Upper lobe of left lung (tissue), 6 donors: ENCODE measurements at places on chromosomes 6 and 20.

- peak; percentile 73 for DNase-seq
Measured at GRCh38 chr20:62291251-62292066, 11.3 kb upstream of the ADRM1 start.

GRCh38 chr6:142138876-142139275 lies 6.2 kb downstream of the GJE1 start:
- DNase-seq, result no peak

DNA sequence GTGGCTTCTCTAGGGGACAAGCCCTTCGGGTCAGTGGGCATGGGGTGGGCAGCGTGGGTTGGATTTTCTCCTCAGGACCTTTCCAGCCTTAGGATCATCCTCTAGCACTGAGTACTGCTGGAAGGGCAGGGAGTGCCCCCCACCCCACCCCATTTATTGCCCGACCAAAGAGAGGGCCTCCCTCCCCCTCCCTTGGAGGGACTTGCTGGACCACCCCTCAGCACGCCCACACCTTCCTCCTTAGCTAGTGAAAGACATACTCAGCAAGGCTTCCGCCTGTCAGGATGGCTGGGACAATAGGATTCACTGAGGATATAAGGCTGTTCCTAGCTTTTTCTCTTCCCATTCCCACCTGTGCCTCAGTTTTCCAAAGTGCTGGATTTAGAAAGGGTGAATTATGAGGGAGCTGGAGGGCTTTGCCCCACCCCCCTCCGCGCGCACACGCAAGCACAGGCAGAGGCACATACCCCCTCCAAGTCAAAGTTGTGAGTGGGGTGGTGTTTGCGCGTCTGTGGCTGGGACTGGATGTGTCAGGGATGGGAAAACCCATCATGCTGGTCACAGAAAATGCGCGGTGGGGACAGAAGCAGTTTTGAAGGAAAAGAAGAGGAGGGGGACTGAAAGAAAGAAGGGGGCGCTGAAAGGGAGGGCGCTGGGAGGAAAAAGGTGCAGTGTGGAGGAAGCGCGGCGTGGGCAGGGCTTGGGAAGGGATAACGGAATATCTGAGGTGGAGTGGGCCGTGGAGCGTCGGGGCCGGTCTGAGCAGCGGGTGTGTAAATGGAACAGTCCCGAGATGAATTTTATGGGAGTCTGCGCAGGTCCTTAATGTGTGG lies 693 bp upstream of the SLC29A1 start:
- no peak for DNase-seq

- DNase-seq, result no peak
Measured at GRCh38 chr6:157284738-157285421, 38.4 kb downstream of the TMEM242 start.

DNA sequence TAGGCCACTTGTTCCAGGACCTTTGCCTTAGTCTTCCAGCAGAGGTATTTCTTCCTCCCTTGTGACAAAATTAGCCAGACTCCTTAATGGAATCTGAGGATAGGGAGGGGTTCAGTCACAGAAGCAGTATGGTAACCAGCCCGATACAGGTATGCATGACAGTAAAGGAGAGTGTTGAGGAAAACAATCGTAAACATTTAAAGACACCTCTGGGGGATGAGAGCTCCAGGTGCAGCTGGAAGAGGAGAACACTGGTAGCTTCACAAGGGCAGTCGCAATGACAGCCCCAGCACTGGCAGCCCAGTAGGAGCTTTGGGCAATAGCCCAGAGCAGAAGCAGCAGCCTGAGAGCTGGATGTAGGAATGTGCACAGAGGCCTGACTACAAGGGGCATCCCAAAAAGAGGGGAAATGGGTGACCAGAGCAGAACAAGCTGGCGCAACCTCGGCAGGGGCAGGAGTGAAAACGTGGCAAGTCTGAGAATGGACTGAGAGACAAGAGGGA lies 344.9 kb upstream of the JAG1 start:
- DNase-seq, result no peak

GRCh38 chr6:135798751-135799515 lies 52.6 kb upstream of the PDE7B start:
- DNase-seq, result no peak

- no peak for DNase-seq
Measured at GRCh38 chr20:17657079-17657825, 24.8 kb downstream of the RRBP1 start.

GRCh38 chr20:36467076-36467999 lies 74.0 kb upstream of the MYL9 start:
- peak; percentile 62 for DNase-seq

DNA sequence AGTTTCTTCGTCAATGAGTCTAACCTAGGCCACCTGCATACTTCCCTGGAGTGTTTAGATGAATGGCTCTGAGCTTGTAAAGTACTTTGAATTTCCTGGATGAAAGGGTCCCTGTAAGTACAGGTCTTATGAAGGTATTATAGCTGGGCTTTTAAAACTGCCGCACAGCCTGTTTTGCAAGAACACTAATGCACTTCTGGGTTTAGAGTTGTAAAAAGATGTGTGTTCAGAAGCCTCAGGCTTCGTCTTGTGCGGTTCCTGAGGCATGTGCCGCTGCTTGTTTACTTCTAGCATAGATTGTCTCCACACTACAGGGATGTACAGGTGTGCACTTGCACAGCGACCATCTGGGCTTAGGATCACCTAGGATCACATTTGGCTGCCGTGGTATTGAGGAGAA lies 324.5 kb downstream of the SOX4 start:
- DNase-seq, result no peak

DNA sequence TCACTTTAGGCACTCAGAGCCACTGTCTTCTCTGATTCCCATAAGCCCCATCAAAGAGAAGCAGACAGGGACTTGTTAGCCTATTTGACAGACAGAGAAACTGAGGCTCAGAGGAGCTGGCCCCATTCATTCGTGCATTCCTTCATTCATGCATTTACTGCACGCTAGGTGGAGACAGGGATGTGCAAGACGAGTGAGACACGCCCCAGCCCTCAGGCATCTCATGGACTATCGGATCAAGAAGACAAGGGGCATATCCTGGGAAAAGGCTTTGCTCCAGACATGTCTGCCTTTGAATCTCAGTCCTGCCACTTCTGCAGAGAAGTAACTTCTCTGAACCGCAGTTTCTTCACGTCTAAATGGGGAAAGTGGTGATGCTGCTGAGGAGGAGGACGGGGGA lies 54.1 kb downstream of the BPIFB1 start:
- no peak for DNase-seq

- no peak for DNase-seq
Measured at GRCh38 chr6:129874837-129875236, 13.7 kb upstream of the TMEM244 start.

- no peak for DNase-seq
Measured at GRCh38 chr6:158717341-158718330, 67.8 kb downstream of the SYTL3 start.

- peak; percentile 96 for DNase-seq
Measured at GRCh38 chr6:29792123-29793035, 35.2 kb upstream of the HLA-G start.

GRCh38 chr20:44467289-44467883 lies 8.3 kb upstream of the TTPAL start:
- DNase-seq, result no peak

- no peak for DNase-seq
Measured at GRCh38 chr20:32158351-32158750, 48.8 kb downstream of the TM9SF4 start.

- DNase-seq, result no peak
Measured at GRCh38 chr20:53826090-53826489, 232.5 kb upstream of the ZNF217 start.

GRCh38 chr6:73640179-73640750 lies 13.5 kb downstream of the SLC17A5 start:
- DNase-seq, result no peak

- DNase-seq, result no peak
Measured at GRCh38 chr6:44122801-44123200, 4.5 kb downstream of the MRPL14 start.

- no peak for DNase-seq
Measured at GRCh38 chr20:20454367-20454766, 86.5 kb downstream of the INSM1 start.

DNA sequence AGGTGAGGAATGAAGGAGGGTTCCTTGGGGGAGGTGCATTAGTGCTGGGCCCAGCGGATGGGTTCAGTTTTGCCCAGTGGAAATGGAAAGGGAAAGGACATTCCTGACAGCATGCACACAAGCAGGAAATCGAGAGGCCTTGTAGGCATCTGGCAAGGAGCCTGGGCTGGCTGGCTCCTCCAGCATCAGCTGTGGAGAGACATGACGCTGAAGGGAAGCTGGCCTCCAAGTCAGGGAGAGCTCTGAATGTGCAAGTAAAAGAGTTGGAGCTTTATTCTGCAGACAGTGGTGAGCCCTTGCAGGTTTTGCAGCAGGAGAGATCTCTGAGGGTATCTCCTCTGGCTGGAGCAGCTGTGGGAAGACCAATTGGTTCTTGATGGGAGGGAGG lies 154.3 kb downstream of the MRPL14 start:
- peak; percentile 71 for DNase-seq

DNA sequence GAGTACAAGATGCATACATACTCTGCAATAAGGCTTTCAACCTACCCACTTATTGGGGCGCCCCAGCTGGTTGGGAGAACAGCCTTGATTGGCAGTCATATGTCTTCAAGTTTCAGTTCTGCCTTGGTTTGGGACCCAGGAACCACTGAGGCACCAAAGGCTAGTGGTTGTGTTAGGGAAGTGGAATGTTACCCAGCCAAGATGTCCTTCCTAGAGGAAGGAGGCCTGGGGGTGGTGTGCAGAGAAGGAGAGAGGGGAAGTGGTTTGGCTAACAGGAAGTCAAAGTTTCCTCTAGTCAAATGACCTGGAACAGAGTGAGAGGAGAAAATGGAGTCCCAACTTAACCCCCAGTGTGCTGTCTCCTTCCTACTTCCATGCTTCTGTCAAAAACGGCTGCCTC lies 59.4 kb downstream of the CD164 start:
- peak; percentile 62 for DNase-seq

DNA sequence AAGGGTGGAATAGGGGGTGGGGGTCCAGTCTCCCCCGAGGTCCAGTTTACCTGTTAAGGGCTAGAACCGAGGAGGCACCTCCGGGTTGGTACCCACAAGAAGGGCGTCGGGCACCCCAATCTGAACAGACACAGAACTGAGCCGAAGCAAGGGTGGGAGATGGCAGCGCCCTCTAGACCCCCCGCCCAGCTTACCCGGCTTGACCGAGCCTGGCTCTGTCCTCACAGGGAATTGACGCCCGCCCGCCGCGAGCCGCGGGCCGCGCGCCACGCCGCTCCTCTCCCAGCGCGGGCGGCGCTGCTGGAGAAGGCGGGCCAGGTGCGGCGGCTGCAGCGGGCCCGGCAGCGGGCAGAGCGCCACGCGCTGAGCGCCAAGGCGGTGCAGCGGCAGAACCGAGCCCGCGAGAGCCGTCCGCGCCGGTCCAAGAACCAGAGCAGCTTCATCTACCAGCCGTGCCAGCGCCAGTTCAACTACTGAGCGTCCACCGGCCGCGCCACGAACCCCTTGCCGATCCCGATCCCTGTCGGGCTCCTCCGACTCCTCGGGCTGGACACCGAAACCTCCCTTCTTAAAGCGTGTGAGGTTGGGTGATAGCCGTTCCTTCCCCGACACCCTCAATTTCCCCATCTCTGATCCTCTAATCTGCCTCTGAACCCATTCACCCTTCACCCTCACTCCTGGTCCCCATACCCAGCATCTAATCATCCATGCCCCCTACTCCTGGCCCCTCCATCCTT lies 5.9 kb downstream of the TP53INP2 start:
- peak; percentile 95 for DNase-seq

GRCh38 chr6:53309901-53310300 lies 38.8 kb downstream of the ELOVL5 start:
- no peak for DNase-seq

GRCh38 chr6:35919085-35919826 lies 1.6 kb downstream of the SRPK1 start:
- no peak for DNase-seq

- DNase-seq, result no peak
Measured at GRCh38 chr6:72504406-72504805, 117.5 kb upstream of the KCNQ5 start.

- DNase-seq, result no peak
Measured at GRCh38 chr6:157312757-157313156, 10.6 kb downstream of the TMEM242 start.

GRCh38 chr20:51384875-51385274 lies 157.6 kb downstream of the NFATC2 start:
- no peak for DNase-seq

- DNase-seq, result no peak
Measured at GRCh38 chr6:21180155-21180554, 413.4 kb upstream of the SOX4 start.
